A549 (cell line): ENCODE measurements at places on chromosomes 16 and 17. TPM values are rescaled to one million over a fixed set of nuclear protein-coding genes. Genes with fewer than 3 reads are reported as not detected.
A peak's percentile ranks its signal among the peaks of the same experiment; 100 is the strongest.

The TPSAB1 gene
- not detected in 3 replicates for polyA plus RNA-seq

The HYDIN gene
- polyA plus RNA-seq: 0.21 to 0.33 TPM (median 0.23 TPM) in 3 replicates

The KDM6B gene
- 7.6 to 10.2 TPM (median 8.8 TPM) in 3 replicates for polyA plus RNA-seq

The MYL11 gene
- 0.46 to 0.70 TPM (median 0.55 TPM) in 3 replicates for polyA plus RNA-seq

The CCL8 gene
- not detected in 3 replicates for polyA plus RNA-seq

- no peak for DNase-seq
Measured at GRCh38 chr16:88900662-88901052, 34.2 kb upstream of the PABPN1L start.

GRCh38 chr17:73972901-73973300 is 230.6 kb upstream of the RPL38 start:
- no peak for DNase-seq

DNA sequence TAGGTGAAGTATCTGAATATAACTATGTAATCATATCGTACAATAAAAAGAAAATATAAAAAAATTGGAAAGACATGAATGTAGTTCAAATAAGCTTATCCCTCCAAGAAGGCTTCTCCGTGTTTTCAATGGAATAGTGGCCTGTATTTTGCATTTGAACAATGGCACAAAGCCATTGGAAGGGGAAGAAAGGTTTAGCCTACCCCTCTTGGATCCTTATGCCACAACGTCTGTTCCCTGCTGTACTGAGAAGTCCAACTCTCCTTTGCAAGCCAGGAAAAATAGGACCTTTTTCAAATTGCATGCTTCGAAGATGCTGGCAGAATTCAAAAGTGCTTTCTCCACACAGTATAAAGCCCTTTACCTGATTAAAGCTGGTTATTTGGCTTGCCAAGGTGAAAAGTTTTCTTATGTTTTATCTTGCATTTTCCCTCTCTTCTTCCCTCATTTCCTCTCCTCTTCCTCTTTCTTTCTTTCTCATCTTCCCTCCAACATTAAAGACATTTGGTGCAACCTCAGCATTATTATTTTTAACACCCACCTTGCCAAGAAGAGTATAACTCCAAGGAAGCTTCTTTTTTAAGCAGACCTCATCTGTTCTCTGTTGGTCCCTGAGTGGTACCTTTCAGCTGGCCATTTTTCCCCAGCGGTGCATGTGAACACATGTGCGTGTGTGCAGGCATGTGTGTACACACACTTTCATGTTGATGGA is 968.6 kb upstream of the RBFOX1 start:
- DNase-seq: no peak

DNA sequence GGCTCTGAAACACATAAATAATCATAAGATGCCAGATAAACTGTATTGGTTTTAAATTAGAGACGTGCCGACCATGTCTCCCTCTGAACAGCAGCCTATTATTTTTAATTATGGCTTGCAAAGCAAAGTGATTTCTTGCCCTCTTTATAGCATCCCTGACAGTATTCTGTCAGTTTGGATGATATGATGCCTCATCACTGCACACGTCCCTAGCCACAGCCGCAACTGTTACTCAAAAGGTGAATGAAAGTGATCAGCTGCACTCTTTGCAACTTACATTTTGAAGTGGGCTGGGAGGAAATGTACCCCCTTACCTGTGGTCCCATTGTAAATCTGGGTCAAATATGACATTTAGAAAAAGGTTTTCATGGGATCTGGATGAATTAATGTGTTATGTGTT is 389.9 kb downstream of the MAF start:
- DNase-seq: no peak

DNA sequence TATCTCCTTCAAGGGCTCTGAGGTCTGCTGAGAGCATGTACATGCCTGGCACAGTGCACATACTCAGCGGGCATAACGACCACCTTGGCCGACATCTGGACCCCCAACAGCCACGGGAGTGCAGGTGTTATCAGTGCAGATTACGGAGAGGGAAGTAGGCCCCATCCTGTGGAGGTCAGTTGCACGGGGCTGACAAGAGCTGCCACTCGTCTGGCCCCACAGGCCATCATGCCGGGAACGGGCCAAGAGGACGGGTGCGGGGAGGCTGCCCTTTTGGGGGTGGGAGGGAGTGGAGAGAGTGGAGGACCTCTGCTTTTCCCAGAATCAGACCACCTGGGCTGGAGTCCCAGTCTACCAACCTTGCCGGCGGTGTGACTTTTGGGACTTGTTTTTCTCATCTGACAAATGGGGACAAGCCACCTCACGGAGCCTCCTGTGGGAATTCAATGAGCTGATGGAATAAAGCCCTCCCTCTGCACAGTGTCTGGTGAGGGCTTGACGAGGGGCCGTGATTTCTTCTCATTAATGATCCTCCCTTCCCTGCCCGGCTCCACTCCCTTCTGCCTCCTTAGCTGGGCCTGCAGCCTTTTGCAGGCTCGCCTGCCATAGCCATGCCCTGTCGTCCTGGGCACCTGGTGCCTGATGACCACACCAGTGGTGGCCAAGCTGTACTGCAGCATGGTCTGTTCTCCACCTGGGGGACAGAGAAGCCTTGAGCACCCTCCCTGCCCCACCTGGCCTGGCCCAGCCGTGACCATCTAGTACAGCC is 4.6 kb downstream of the PRSS33 start:
- no peak for DNase-seq

- DNase-seq: no peak
Measured at GRCh38 chr17:18008496-18009268, 30.3 kb downstream of the ATPAF2 start.

GRCh38 chr17:79414793-79415211 is 196.0 kb downstream of the RBFOX3 start:
- no peak for DNase-seq

GRCh38 chr16:85555719-85556455 is 57.2 kb upstream of the GSE1 start:
- DNase-seq: peak; percentile 18

DNA sequence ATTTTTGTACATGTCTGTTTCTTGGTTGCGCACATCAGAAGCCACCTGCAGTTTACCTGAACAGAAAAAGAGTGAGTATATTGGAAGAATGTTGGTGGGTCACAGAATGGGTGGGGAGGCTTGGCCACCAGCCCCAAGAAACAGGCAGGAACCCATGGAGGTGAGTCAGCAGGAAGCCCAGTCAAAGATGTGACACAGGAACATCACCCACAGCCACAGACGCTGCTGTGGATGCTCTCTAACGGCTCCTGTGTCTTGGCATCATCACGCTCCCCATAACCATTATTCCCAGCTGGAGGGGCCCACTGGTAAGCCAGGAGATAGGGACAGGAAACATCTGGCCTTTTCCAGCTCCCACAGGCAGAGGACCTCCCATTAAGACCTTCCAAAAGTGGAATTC is 94.0 kb upstream of the WSB1 start:
- DNase-seq: no peak

GRCh38 chr17:74475189-74475588 is 8.8 kb downstream of the CD300A start:
- no peak for DNase-seq

DNA sequence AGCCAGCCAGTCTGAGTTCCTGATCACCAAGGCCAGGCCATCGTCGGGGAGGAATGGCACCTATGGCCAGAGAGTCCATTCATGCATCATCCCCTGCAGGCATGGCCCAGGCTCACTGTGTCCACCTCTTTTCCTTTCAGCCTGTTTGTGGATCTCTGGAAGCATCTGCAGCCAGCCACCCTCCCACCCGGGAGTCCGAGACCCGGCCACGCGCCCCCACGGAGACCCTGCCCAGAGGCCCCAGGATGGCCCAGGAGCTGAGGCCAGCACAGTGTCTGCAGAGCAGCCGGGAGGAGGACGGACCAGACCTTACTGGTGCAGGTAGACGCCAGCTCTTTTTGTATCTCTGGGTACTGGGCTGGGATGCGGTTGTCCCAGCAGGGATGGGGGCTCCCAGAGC is 245.1 kb upstream of the CIBAR2 start:
- no peak for DNase-seq

GRCh38 chr17:43832168-43832975 is 574 bp downstream of the MPP3 start:
- peak; percentile 92 for DNase-seq
